IMR-90 (cell line): ENCODE measurements at places on chromosomes 3 and 15. TPM values are rescaled to one million over a fixed set of nuclear protein-coding genes. Genes with fewer than 3 reads are reported as not detected.

DNA sequence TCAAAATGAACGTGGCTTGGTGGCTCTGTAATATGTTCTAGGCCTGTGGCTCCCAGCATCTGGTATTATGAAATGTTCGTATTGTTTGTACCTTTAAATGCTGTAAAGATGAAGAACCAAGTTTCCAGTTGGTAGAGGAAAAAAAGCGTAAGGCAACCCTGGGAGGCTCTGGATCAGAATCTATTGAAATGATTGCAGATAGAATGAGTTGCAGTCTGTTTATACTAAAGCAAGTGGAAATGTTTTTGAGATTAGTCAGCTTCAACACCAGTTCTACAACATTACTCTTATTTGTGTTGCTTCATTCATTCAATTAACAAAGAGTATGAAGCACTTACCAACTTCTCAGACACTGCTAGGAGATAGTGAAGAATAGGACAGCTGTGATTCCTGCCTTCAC lies 5.3 kb downstream of the ARL6IP5 start:
- peaks cover 19% of the 10 kb centered on the region for H3K4me1 ChIP-seq
- peaks cover 4% of the 10 kb centered on the region for H3K36me3 ChIP-seq
- DNase-seq, result peak; percentile 84
- H3K27me3 ChIP-seq, result no peaks in the 10 kb centered on the region

GRCh38 chr15:39313467-39313866 lies 267.4 kb upstream of the THBS1 start:
- no peaks in the 10 kb centered on the region for H3K36me3 ChIP-seq
- no peak overlapping the region for H3K27ac ChIP-seq
- no peak overlapping the region for H3K4me3 ChIP-seq

DNA sequence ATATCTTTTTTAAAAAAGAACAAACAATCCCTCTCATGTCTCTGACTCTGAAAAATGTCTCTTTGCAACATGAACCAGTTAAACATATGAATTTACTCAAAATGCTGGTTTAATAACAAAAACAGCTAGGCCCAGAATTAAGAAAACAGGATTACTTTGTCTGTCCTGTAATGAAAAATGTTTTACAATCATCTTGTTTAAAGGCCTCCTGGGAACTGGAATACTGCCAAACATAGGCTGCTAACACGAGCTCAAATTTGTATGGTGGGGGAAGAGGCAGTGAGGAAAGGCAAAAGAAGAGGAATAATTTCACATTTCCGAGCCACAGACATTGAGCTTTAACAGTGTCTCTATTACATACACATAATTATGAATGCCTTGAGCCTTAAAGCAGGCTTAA lies 61.7 kb upstream of the PPIB start:
- no peak overlapping the region for H3K27ac ChIP-seq
- peak; percentile 66 for DNase-seq
- H3K27me3 ChIP-seq, result no peaks in the 10 kb centered on the region
- H3K4me1 ChIP-seq, result no peaks in the 10 kb centered on the region

DNA sequence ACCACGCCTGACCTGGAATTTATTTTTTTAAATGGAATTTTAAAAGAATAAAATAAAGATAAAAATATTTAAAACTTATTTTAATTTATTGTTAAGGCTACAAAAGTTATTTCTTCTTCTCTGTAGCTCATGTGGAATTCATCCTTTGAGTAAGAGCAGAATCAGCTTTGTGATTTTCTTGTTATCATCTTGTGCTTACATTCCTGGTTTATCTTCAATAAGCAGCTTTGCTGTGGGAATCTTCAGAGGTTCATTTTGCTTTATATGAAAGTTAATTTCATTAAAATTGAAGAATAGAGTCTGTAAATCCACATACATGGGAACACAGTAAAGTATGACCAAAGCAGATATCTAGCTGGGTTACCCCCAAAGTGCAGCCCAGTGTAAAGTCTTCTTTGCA lies 35.4 kb upstream of the ARL8B start:
- DNase-seq, result no peak
- no peak overlapping the region for H3K27ac ChIP-seq
- H3K4me3 ChIP-seq, result no peak overlapping the region
- H3K27me3 ChIP-seq, result peaks cover 4% of the 10 kb centered on the region

DNA sequence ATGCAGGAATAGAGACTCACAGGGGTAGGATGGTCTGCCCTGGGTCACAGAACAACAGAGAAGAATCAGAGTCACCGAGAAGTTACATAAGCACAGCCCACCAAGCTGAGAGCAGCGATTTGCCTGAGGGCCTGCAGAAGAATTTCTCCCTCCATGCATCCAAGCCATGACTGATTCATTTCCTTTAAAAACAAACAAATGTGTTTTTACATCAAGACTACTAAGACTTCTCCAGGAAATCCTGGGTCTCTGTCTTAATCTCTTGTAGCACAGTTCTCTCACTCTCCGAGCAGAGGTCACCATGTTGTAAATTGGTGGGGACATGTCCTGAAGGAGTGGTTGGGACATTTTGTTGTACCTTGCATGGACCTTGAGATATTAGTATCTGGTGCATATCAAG lies 159.8 kb downstream of the THSD4 start:
- no peak overlapping the region for H3K4me3 ChIP-seq
- peak; percentile 92 for DNase-seq
- no peaks in the 10 kb centered on the region for H3K36me3 ChIP-seq
- peaks cover 40% of the 10 kb centered on the region for H3K4me1 ChIP-seq

- no peaks in the 10 kb centered on the region for H3K27me3 ChIP-seq
- DNase-seq, result no peak
- peaks cover 5% of the 10 kb centered on the region; the same call in 1 of the 2 replicates for H3K4me1 ChIP-seq
- H3K36me3 ChIP-seq, result peaks cover 4% of the 10 kb centered on the region; the same call in 1 of the 2 replicates
These were observed 79.7 kb upstream of the FLNB start for GRCh38 chr3:57928511-57928910.

DNA sequence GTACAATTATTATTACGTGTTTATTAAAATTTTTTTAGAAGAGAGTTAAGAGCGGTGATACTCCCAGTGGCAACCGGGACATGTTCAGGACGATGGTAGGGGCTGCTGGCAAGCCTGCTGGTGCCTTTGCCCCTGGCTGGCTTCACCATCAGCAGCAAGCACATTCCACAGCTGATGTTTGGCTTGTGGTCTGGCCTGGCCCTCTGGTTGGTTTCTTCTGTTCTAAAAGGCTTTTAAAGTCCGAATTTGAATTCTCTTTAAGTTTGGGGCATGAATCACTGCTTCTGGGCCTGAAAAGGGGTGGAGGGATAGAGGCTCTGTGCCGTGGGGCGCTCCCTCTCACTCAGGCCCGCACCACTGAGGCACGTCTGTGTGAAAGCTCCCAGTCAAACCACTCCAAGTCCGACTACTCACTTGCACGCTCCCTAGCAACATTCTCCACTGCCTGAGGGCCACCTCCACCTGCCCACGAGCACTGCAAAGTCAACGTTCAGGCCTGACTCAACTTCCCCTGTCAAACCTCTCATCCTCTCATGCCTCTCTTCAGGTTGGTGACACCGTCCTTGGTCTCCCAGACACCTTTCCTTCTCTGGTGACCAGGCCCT lies 10.1 kb downstream of the ITGA11 start:
- DNase-seq, result peak; percentile 48
- no peaks in the 10 kb centered on the region for H3K27me3 ChIP-seq
- H3K4me3 ChIP-seq, result no peak overlapping the region
- H3K4me1 ChIP-seq, result peaks cover 28% of the 10 kb centered on the region
- peak overlapping the region; percentile 4; the same call in 1 of the 2 replicates for H3K27ac ChIP-seq
- no peaks in the 10 kb centered on the region for H3K36me3 ChIP-seq

DNA sequence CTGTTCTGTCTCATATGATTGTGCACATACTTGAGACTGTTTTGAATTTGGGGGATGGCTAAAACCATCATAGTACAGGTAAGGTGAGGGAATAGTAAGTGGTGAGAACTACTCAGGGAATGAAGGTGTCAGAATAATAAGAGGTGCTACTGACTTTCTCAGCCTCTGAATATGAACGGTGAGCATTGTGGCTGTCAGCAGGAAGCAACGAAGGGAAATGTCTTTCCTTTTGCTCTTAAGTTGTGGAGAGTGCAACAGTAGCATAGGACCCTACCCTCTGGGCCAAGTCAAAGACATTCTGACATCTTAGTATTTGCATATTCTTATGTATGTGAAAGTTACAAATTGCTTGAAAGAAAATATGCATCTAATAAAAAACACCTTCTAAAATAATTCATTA lies 5.1 kb downstream of the CCR5 start:
- H3K4me3 ChIP-seq, result no peak overlapping the region
- H3K4me1 ChIP-seq, result no peaks in the 10 kb centered on the region
- H3K36me3 ChIP-seq, result no peaks in the 10 kb centered on the region
- no peak overlapping the region for H3K27ac ChIP-seq

- DNase-seq, result no peak
- H3K27ac ChIP-seq, result no peak overlapping the region
- H3K36me3 ChIP-seq, result no peaks in the 10 kb centered on the region
- H3K4me1 ChIP-seq, result no peaks in the 10 kb centered on the region
These were observed 22.1 kb downstream of the SATB1 start for GRCh38 chr3:18403061-18403460.

DNA sequence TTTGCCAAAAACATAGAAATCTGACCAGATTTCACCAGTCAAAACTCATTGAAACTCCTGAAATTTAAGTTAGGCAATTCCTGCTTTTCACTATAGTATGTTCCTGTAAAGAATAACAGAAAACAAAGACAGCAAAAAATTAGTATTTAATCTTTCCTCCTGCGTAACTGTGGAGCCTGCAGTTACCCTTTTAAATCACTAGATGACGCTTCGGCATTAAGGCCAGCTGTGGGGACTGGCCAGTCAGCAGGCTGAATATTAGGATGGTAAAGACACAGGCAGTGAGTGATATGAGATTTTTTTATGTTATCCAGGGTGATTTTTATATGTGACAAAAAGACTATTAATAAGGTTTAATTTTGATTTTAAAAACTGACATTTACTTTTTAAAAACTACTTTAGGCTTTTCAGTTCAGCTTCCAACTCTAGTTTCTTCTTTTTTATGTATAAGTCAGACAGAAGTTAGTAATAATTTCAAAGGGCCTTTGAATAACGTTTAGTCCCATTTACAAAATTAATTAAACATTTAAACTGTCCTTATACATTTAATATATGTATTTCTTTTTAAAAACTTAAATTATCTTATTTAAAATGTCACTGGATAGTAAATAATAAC lies 165.1 kb downstream of the PPM1L start:
- no peak overlapping the region for H3K27ac ChIP-seq
- H3K4me3 ChIP-seq, result no peak overlapping the region
- no peaks in the 10 kb centered on the region; the same call in none of the 2 replicates for H3K27me3 ChIP-seq
- no peaks in the 10 kb centered on the region for H3K36me3 ChIP-seq

DNA sequence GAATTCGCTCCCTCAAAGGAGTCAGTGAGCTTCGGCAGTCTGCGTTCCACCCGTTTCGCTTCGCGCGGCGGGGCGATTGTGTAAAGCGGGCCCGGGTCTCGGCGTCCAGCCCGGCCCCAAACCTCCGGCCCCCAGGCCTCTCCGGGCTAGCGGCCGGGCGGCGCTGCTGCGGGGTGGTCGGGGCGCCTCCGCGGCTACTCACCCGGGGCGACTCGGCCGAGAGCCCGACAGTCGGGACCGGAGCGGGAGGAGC lies 412 bp downstream of the CHDH start:
- H3K36me3 ChIP-seq, result no peaks in the 10 kb centered on the region
- no peak for DNase-seq
- H3K4me1 ChIP-seq, result no peaks in the 10 kb centered on the region; the same call in 1 of the 2 replicates
- peaks cover 58% of the 10 kb centered on the region for H3K27me3 ChIP-seq
- H3K4me3 ChIP-seq, result peak overlapping the region; percentile 42
- no peak overlapping the region for H3K27ac ChIP-seq

GRCh38 chr3:46214751-46215352 lies 6.7 kb upstream of the CCR1 start:
- DNase-seq, result no peak
- H3K4me1 ChIP-seq, result peaks cover 14% of the 10 kb centered on the region
- H3K27ac ChIP-seq, result no peak overlapping the region; the same call in 1 of the 2 replicates
- H3K27me3 ChIP-seq, result peaks cover 21% of the 10 kb centered on the region; the same call in 1 of the 2 replicates

- no peak overlapping the region; the same call in 1 of the 2 replicates for H3K4me3 ChIP-seq
- H3K27me3 ChIP-seq, result no peaks in the 10 kb centered on the region
- peaks cover 21% of the 10 kb centered on the region for H3K4me1 ChIP-seq
- H3K27ac ChIP-seq, result peak overlapping the region; percentile 36; the same call in 1 of the 2 replicates
- no peak for DNase-seq
These were observed 3.5 kb downstream of the TKT start for GRCh38 chr3:53252096-53252946.

- no peak overlapping the region for H3K4me3 ChIP-seq
- no peak overlapping the region for H3K27ac ChIP-seq
- no peak for DNase-seq
- no peaks in the 10 kb centered on the region for H3K27me3 ChIP-seq
These were observed 9.8 kb downstream of the DPH3 start for GRCh38 chr3:16254916-16255315.

GRCh38 chr3:153215966-153216365 lies 53.9 kb downstream of the RAP2B start:
- H3K27me3 ChIP-seq, result no peaks in the 10 kb centered on the region
- DNase-seq, result no peak
- no peak overlapping the region for H3K4me3 ChIP-seq
- H3K27ac ChIP-seq, result no peak overlapping the region
- no peaks in the 10 kb centered on the region for H3K4me1 ChIP-seq
- no peaks in the 10 kb centered on the region for H3K36me3 ChIP-seq

- H3K4me1 ChIP-seq, result 0 out of 2 replicates have a peak, but pooled peaks cover 4% of the 10 kb centered on the region
- no peak for DNase-seq
- H3K36me3 ChIP-seq, result no peaks in the 10 kb centered on the region
These were observed 1.3 kb downstream of the COLQ start for GRCh38 chr3:15520185-15520584.

DNA sequence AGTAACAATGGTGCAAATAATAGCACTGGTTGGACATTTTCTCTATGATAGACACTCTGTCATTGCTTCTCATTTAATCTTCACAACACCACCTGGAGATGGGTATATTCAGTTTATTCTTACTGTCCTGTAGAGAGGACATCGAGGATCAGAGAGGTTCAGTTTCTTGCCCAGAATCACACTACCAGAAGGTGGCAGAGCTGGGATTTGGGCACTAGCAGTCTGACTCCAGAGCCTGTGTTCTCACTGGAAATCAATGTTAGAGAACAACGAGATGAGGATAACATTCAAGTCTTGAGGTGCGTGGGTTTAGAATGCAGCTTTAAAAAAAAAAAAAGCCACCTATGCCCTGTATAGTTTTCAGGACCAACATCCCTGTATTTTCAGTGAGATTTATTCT lies 127.8 kb downstream of the SYNPR start:
- DNase-seq, result no peak
- H3K4me3 ChIP-seq, result no peak overlapping the region
- H3K36me3 ChIP-seq, result no peaks in the 10 kb centered on the region
- H3K4me1 ChIP-seq, result no peaks in the 10 kb centered on the region
- H3K27ac ChIP-seq, result no peak overlapping the region

GRCh38 chr3:124969963-124970722 lies 35.6 kb upstream of the MUC13 start:
- peaks cover 1% of the 10 kb centered on the region; the same call in 1 of the 2 replicates for H3K4me1 ChIP-seq
- no peak for DNase-seq
- peaks cover 65% of the 10 kb centered on the region for H3K36me3 ChIP-seq

The ABI3BP gene
- total RNA-seq, result 3.0 and 4.2 TPM in 2 replicates

The GOLGA8G gene
- not detected in 2 replicates for total RNA-seq

The VGLL3 gene
- 96.7 and 97.3 TPM in 2 replicates for total RNA-seq

The PPP1R14D gene
- total RNA-seq, result not detected in 2 replicates

The FRMD5 gene
- total RNA-seq, result 5.4 and 5.6 TPM in 2 replicates

The IGSF11 gene
- total RNA-seq, result 0.18 TPM in 1 of 2 replicates, not detected in the other
